ENCODE measurements at places on chromosomes 7 and 10.
A peak's percentile ranks its signal among the peaks of the same experiment; 100 is the strongest.

DNA sequence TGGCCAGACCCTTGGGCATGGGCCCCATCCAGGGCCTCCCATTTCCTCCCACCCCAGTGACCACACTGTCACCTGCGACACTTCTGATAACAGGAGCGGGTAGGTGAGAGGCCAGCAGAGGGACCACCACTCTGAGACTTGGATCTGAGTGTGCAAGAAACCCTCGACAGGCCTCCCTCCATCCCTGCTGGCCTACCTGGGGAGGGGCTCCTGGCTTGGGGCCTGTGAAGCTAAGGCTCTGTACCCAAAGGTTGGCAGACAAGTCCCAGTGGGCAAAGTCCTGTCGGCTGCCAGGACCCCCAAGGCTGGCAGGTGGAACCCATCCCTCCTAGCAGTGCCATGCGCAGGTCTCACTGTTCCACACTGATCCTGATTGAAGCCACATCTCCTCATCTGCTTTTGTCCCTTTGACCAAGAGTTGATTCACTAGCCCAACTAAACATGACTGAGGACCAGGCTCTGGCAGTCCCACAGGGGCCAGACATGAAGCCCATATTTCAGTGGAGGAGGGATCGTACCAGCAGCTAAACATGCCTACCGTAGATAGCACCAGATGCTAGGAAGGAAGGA is 1.2 kb upstream of the PGAM2 start:
- no peak for DNase-seq

GRCh38 chr10:45447416-45447815 is 73.4 kb downstream of the ALOX5 start:
- no peak for DNase-seq

GRCh38 chr10:1560535-1561192 is 176.7 kb downstream of the ADARB2 start:
- DNase-seq: no peak

- peak; percentile 86 for DNase-seq
Observed at GRCh38 chr10:11986593-11987216, 55.9 kb downstream of the UPF2 start.

DNA sequence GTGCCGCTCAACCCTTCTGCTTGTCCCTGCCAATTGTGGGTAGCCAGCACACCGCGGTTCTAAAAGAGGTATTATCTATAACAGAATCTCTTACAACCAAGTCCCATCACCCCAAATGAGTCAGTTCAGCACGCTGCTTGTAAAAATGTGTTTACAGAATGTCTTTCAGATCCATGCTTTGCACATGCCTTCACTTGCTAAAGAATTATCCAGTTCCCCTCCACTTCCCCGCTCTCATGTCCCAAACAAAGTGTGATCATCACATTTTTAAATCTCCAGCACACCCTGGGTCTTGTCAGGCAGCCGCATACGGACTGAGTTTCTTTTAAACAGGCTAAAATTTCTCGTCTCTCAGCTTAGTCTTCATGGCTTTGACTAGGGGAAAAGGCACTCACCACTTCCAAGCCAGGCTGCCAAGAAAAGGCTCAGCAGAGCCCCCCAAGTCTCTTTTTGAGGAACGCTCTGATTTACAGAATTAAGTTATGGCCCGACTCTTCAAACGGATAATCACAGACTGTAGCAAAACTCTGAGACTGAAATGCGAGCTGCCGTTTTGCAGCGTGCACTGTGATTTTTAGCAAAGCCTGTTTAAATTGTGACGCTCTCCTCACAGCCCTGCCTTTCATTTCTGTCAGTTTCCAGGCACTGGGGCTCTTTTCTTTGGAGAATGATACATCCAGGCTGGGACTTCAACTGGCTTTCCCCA is 29.8 kb upstream of the FGFR2 start:
- DNase-seq: peak; percentile 19

DNA sequence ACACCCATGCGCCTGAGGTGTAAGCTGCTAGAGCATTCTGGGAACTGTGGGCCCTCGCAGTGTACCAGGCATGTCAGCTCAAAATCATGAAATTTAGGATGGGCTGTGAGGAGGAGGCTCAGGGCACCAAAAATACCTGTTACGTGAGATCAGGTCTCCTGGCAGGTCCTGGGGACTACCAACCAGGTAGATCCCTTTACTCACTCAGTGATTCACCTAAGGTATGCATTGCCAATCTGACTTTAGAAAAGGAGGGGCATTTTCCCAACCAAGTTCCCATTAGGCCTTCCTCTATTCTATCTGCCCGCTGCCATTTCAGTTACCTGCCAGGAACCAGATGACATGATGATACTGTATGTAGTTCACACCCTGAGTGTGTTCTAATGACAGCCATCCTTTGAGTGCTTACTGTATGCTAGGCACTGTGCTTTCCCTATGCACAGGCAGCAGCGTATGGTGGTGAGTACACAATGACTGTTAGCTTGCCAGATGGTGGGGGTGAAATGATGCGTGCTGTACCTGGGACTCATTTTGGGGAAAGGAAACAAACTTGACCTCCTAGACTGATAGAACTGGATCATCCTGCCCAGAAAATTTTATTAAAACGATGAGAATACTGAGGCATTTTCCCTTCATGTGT is 62.0 kb downstream of the CFAP58 start:
- no peak for DNase-seq

- no peak for DNase-seq
Observed at GRCh38 chr7:1080921-1081255, 7.0 kb upstream of the GPER1 start.

GRCh38 chr10:80158598-80159127 is 26.1 kb downstream of the PLAC9 start:
- DNase-seq: peak; percentile 26

GRCh38 chr10:123538401-123539320 is 127.5 kb upstream of the GPR26 start:
- DNase-seq: no peak

DNA sequence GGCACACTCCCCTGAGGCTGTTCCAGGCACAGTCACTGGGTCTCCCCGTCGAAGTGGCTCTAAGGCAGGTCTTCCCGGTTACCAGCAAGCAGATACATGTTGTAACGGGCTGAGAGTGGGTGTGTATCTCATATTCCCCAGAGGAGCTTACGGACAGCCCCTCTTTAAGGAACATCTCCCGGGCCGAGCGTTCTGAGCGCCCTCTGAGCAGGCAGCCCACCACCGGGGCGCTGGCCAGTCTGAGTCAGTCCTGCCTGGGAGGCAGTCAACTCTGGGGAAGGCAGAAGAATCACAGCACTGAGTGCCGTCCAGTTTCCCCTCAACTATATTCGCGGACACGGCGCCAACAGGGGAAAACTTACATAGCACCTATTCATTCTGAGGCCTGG is 117.4 kb downstream of the LHPP start:
- DNase-seq: no peak

DNA sequence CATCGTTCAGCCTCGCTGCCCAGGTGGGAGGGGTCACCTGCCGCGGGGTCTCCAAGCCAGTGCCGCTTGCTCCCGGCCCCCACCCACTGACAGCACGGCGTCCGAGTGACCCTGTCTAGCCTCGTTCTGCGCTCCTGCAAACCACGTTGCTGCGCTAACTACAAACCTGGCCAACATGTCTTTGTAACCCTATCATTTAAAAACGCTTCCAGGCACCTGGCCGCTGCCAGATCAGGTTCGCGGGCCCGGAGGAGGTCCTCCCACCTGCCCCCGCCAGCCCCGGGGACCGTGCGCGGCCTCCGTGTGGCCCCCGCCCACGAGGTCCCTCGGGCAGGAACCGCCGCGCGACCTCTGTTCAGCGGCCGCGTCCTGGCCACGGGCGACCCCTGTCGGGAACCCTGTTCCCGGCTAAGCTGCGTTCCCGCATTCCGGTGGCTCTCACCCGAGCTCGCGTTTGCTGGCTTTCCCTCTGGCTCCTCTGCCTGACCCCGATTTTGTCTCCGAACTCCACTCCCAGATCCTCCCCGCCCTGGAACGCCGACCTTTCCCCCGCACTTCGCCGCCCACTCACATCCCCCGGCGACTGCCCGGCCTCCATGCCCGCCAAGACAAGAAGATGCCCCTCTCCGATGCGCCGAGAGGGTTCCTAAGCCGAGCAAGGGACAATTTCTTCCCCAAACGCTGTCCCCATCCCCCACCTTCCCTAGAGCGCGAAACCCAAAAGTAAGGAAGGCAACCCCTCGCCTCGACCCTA is 2.4 kb downstream of the SFMBT2 start:
- peak; percentile 49 for DNase-seq
